Right lung (tissue), 10 donors: ENCODE measurements at places on chromosomes 7 and 10. TPM values are rescaled to one million over a fixed set of nuclear protein-coding genes. Genes with fewer than 3 reads are reported as not detected.
A peak's percentile ranks its signal among the peaks of the same experiment; 100 is the strongest.

AGR3 gene
- polyA plus RNA-seq: 25.2 TPM

GNAI1 gene
- 108 TPM for polyA plus RNA-seq

- no peak for DNase-seq
These were observed 8.8 kb downstream of the PAPSS2 start for GRCh38 chr10:87668324-87669074.

SEMA3A gene
- 11.3 TPM for polyA plus RNA-seq

- peak; percentile 61 for DNase-seq
These were observed 8.6 kb downstream of the SHH start for GRCh38 chr7:155803418-155804376.
